IMR-90 (cell line): ENCODE measurements at places on chromosomes 12 and 14. TPM values are rescaled to one million over a fixed set of nuclear protein-coding genes. Genes with fewer than 3 reads are reported as not detected.

DNA sequence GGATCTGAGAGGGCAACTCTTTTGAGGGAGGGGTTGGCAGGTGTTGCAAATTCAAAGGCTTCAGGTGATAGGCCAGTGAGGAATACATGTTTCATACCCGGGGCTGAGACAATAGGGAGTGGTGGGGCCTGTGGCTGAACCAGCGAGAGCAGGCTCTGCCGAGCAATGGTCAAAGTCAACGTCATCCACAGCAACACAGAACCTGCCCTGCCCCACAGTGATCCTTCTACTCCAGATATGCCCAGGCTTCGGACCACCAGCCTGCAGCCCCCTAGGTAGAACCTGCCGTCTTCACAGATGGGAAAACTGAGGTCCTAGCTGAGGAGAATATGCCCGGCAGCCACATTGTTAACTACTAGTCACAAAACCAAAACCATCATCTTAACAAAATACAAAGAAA, 4.1 kb downstream of the SERPINA1 start:
- DNase-seq, result no peak
- H3K36me3 ChIP-seq, result no peaks in the 10 kb centered on the region
- H3K4me3 ChIP-seq, result no peak overlapping the region
- no peak overlapping the region for H3K27ac ChIP-seq
- no peaks in the 10 kb centered on the region; the same call in 1 of the 2 replicates for H3K27me3 ChIP-seq

- no peaks in the 10 kb centered on the region for H3K4me1 ChIP-seq
- no peaks in the 10 kb centered on the region for H3K27me3 ChIP-seq
- no peaks in the 10 kb centered on the region for H3K36me3 ChIP-seq
- H3K27ac ChIP-seq, result no peak overlapping the region
Observed at GRCh38 chr14:46306267-46306666, 345.3 kb downstream of the RPL10L start.

DNA sequence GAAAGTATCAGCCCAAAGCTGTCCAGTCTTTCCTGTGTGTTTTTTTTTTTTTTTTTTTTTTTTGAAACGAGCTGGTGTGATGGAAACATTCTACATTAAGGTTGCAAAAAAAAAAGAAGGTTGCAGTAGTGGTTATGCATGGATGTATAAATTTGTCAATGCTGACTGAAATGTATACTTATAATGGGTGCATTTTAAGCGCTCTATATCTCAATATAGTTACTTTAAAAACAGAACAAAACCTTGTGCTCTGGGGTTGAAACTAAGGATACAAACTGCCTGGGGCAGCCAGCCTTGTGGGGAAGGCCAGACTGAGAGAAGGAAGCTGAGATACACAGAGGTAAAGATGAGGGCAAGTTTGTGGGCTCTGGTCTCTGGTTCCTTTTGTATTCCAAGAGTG, 87.3 kb upstream of the RMST start:
- H3K27ac ChIP-seq, result no peak overlapping the region
- no peaks in the 10 kb centered on the region for H3K4me1 ChIP-seq
- no peak overlapping the region for H3K4me3 ChIP-seq
- DNase-seq, result no peak
- no peaks in the 10 kb centered on the region for H3K27me3 ChIP-seq

DNA sequence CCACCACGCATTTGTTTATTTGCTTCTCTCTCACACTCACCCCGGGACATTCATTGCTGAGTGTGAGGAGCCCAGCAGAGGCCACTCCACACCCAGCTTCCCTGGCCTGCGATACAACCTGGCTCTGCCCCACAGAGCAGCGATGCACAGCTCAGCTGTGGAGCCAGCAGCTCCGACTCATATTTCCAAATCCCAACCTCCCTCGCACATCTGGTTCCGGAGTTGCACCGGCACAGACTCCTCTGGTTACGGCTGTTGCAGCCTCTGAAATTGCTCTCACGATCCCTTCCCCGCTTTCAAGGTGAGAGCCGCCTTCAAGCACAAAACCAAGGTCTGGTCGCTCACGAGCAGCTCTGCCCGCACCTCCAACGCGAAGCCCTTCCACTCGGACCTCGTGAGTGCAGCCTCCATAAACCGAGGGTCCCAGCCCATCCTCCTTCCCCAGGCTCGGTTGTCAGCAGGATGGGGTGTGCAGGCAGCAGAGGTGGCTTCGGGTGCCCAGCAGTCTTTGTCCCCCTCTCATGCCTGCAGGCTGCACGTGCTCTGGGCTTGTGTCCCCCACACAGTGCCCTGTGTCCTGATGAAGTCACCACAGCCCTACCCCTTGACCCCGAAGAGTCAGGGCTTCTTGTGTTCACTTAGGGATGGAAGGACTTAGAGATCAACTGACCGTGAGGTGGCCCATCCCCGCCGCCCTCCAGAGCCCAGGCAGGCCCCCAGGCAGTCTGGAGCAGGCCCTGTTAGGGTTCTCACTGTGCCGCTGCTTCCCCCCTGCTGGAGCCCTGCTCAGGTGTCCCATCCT, 184.3 kb downstream of the ADGRD1 start:
- H3K27me3 ChIP-seq, result no peaks in the 10 kb centered on the region
- H3K4me1 ChIP-seq, result no peaks in the 10 kb centered on the region
- DNase-seq, result no peak
- no peak overlapping the region for H3K27ac ChIP-seq

DNA sequence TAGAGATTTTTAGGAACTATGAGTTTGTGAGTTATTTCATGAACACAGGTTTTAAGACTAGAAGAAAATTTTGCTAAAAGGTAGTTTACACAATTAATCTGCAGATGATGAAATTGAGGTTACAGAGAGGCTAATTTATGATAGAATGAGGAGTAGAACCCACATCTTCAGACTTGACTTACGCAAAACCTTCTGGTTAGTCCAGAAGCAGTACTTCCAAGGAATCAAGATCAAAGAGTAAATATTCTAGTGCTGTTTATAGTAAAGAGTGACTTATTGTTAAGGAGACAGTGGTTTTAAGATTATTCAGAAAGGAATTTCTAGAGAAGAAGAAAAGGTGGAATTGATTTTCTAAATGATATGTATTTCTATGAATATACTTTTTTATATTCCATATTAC, 10.6 kb upstream of the KITLG start:
- H3K4me3 ChIP-seq, result no peak overlapping the region
- H3K4me1 ChIP-seq, result no peaks in the 10 kb centered on the region
- no peak overlapping the region for H3K27ac ChIP-seq
- no peaks in the 10 kb centered on the region for H3K27me3 ChIP-seq
- no peaks in the 10 kb centered on the region for H3K36me3 ChIP-seq
- peak; percentile 5 for DNase-seq

GRCh38 chr14:95984206-95984605, 55.0 kb upstream of the C14orf132 start:
- H3K4me1 ChIP-seq, result no peaks in the 10 kb centered on the region
- DNase-seq, result no peak
- no peak overlapping the region for H3K4me3 ChIP-seq

- H3K4me3 ChIP-seq, result no peak overlapping the region
- DNase-seq, result no peak
- peaks cover 2% of the 10 kb centered on the region for H3K4me1 ChIP-seq
- H3K36me3 ChIP-seq, result peaks cover 30% of the 10 kb centered on the region
- H3K27ac ChIP-seq, result no peak overlapping the region
Observed at GRCh38 chr12:121241156-121241970, 31.4 kb downstream of the P2RX4 start.

- H3K4me3 ChIP-seq, result no peak overlapping the region
- H3K4me1 ChIP-seq, result no peaks in the 10 kb centered on the region
- no peak overlapping the region for H3K27ac ChIP-seq
- DNase-seq, result no peak
Observed at GRCh38 chr12:52618866-52619265, 507 bp upstream of the KRT73 start.

- H3K4me3 ChIP-seq, result no peak overlapping the region
- no peak overlapping the region for H3K27ac ChIP-seq
- no peaks in the 10 kb centered on the region for H3K36me3 ChIP-seq
- H3K4me1 ChIP-seq, result no peaks in the 10 kb centered on the region
- DNase-seq, result no peak
Observed at GRCh38 chr12:108054496-108054895, 74.6 kb upstream of the WSCD2 start.

DNA sequence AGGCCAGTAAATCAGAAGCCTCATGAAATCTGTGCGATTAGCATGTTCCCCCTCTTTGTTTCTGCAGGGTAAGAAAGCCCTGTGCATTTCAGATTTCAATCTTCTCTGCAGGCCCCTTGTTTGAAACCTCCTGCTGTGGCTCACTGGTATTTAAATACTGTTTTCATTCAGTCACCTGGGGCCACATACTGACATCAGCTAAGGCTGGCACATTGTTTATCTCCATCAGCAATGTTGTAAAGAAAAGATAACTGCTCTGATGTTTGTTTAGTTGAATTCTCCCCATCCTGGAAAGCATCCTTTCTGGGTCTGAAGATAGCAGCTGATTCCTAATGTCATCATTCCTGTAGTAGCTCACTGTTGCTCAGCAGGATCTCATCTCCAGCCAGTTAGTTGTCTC, 554.9 kb downstream of the NRXN3 start:
- H3K4me1 ChIP-seq, result no peaks in the 10 kb centered on the region
- H3K27me3 ChIP-seq, result no peaks in the 10 kb centered on the region
- no peak overlapping the region for H3K27ac ChIP-seq

- no peaks in the 10 kb centered on the region for H3K36me3 ChIP-seq
- peak; percentile 65 for DNase-seq
- H3K4me3 ChIP-seq, result peak overlapping the region; percentile 30; the same call in 1 of the 2 replicates
- H3K27me3 ChIP-seq, result no peaks in the 10 kb centered on the region
- H3K4me1 ChIP-seq, result peaks cover 16% of the 10 kb centered on the region
Observed at GRCh38 chr12:12505544-12506495, 56.8 kb downstream of the DUSP16 start.

DNA sequence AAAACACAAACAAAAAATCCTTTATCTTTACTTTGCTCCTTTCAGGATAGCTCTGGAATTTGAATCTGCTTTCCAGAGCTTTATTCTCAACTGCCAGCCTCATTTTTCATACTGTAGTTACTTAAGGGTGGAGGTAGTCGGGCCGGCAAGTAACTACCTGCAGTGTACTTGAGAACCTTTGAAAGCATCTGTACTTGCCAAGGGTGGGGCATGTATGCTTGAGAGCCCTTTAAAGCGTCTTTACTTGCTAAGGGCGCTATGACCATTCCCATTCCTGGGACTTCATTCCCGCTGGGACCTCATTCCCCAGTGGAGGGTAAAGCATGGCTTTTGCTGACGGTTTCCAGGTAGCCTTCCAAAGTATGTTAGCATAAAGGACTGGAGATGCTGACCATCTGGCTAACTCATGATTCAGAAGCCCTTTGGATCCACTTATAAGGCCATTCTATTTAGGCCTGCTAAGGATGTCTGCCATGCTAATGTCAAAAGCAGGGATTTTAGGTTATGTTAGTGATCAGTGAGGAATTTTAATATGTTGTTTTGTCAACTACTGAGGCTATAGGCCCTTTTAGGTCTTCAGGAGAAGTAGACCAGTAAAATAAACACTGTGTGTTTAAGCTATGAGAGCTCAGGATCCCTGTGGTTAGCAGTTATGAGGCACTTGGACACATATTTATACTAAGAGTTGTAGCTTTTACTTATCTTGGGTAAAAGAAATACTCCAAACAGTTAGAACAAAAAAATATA, 74.9 kb downstream of the CRADD start:
- H3K27ac ChIP-seq, result peak overlapping the region; percentile 86
- H3K36me3 ChIP-seq, result no peaks in the 10 kb centered on the region
- no peaks in the 10 kb centered on the region; the same call in 1 of the 2 replicates for H3K27me3 ChIP-seq
- peak; percentile 97 for DNase-seq
- H3K4me1 ChIP-seq, result peaks cover 10% of the 10 kb centered on the region
- H3K4me3 ChIP-seq, result no peak overlapping the region

Gene KRT72
- not detected in 2 replicates for total RNA-seq

Gene PTGDR
- total RNA-seq, result not detected in 2 replicates

Gene ZC2HC1C
- 0.28 and 0.54 TPM in 2 replicates for total RNA-seq

Gene STAC3
- total RNA-seq, result under 0.01 and 0.18 TPM in 2 replicates

Gene LYZ
- total RNA-seq, result not detected in 2 replicates

Gene SYNE3
- 5.0 TPM in 2 replicates for total RNA-seq
